ENCODE measurements at places on chromosomes 6 and 20.

DNA sequence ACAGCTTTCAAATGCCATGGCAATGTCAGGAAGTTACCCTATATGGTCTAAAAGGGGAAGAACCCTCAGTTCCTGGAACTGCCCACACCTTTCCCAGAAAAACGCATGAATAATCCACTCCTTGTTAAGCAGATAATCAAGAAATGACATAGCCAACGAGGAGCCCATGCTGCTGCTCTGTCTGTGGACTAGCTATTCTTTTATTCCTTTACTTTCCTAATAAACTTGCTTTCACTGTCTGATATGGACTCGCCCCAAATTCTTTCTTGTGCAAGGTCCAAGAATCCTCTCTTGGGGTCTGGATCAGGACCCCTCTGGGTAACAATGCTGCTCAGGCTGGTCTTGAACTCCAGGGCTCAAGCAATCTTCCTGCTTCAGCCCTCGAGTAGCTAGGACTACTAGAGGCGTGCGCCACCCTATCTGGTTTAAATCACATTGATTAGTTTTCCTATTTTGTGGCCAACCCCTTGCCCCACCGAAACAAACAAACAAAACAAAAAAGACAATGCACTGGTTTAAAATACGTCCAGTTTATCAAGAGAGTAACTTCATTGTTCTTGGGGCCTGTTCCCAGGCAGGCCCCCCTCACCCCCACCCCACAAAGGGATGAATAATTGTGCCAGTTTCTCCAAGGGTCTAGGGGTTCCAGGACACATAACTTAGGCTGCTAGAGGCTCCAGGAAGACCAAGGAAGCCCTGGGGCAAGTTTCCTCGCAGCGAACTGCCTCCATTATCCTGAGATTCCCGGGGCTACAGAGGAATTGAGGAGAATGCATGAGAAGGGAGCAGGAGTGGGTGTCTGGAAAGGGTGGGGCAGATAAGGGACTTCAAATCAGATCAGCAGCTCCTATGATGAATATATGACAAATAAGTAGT is 10.1 kb upstream of the AKAP12 start:
- no peak for DNase-seq

DNA sequence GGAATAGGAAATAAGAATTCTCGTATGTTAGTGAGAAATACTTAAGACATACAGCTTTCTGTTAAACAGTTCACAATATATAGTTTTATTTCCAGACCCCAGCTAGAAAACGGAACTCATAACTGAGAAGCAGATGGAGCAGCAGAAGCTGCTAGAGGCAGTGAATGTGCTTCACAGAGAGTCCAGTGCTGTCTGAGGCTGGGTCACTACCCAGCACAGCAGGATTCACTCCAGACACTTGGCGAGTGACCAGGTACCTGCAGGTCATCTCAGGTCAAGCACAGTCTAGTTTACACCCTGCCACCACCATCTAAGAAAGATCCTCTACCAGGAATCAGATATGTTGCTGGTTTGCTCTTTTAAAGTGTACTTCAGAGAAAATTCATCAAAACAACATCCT is 243.1 kb upstream of the RAB32 start:
- DNase-seq, result no peak

- DNase-seq, result no peak
Observed at GRCh38 chr20:48364688-48365421, 462.9 kb downstream of the PREX1 start.

DNA sequence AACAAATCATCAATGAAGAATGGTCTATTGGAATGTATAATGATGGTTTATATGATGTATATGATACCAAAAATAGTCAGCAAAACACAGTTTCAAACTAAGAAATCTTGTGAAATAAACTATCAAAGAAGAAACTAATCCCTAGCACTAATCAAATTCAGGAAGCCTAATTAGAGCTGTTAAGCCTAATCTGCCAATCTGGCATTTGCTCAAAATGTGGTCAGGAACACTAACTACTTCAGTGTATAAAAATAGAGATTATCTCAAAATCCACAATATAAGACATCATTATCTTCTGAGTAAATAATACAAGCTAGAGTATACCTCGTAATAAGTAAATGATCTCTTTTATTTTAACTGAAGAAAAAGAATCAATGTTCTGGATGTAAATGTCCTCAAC is 12.8 kb upstream of the AKAP7 start:
- DNase-seq, result no peak

DNA sequence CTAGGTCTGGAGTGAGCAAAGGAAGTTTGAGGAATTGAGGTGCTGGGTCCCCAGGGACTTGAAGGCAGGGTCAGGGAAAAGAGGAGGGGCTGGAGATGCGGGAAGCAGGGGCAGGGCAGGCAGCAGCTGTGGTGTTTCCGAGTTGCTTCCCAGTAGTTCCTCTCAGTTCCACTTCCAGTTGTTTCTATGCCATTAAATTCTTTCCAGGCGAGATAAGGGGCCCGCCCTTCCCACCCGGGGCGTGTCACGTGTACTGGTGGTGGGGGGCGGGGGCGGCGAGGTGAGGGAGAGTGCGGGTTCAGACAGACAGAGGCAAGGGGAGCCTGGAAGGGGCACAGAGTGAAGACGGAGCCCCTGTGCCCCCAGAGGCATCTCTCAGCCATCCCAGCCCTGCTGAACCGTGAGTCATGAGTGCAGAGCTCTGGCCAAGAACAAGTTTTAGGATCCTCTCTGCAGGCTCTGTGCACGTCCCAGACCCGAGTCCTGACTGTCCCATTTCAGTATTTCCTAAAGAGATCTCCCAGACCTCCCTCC is 977 bp downstream of the TNXB start:
- DNase-seq, result no peak

- DNase-seq, result no peak
Observed at GRCh38 chr20:41889126-41889843, 271.1 kb upstream of the CHD6 start.

DNA sequence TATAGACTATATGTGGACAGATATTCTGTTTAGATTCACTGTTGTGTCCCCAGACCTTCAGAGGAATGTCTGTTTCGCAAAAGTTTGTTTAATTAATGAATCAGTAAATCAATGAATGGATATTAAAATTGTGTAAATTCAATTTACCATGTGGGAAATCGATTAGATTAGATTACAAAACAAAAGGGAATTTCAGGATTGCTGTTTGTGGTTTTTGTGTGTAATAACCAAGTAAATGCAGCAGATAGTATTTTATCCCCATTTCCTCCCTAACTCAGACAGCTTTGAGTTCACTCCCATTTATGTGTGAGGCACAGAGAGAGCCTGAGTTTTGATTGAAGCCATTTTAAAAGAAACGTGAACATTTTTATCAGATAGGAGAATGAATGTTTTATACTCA is 214.8 kb downstream of the ADGB start:
- DNase-seq, result no peak

Measured in CD4-positive, alpha-beta T cell treated with Interleukin-1 beta for 1 hour (primary cell).